ENCODE measurements at places on chromosomes 2 and 18. TPM values are rescaled to one million over a fixed set of nuclear protein-coding genes. Genes with fewer than 3 reads are reported as not detected.

DNA sequence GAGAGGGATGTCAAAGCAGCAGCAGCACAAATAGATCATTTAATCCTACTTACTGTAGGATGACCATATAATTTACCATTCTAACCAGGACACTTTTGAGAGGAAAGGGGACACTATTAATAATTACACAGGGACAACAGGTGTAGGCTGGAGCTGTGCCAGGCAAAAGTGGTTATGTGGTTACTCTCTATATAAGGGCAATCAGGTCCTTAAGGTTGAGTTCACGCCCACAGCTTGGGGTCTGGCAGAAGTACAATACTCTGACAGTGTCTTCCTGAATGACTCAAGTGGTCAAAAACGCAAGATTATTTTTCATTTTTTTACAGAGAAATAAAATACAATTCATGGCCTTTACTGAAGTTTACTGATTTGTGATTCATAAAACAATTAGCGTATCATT lies 2.8 kb downstream of the PREPL start:
- peak; percentile 89 for DNase-seq

The KIF5C gene
- 0.34 TPM for total RNA-seq

GRCh38 chr2:26904839-26905238 lies 56.9 kb downstream of the DPYSL5 start:
- DNase-seq: no peak

DNA sequence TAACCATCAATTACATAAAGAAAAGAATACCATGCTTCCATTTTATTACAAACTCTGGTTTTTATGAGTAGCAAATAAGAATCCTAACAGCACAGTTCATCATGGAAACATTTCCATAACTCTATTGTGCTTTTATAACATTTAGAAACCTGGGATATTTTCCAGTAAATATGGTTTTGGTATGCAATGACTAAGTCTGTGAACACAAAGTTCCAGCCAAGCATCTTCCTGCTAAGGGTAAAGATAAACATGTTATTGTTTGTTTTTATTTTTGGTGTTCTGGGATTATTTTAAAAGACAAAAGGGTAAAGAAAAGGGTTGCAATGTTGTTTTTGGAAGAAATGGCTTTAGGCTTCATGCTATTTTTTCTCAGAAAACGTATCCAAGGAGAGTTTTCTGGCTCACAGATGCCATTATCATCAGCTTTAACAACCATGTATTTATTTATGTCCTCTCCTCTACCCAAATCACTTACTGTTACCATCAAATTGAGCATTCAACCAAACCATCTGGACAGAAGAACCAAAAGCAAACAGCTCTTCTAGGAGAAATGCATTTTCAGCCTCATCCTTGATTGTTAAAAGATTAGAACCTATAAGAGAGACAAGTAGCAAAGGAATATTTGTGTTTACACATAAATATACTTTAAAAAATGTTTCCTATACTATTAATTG lies 116.0 kb downstream of the PLA2R1 start:
- DNase-seq: peak; percentile 86

- peak; percentile 85 for DNase-seq
Observed at GRCh38 chr2:235054475-235054874, 102.7 kb downstream of the SH3BP4 start.

GRCh38 chr2:237923481-237924163 lies 43.2 kb upstream of the UBE2F start:
- peak; percentile 77 for DNase-seq

DNA sequence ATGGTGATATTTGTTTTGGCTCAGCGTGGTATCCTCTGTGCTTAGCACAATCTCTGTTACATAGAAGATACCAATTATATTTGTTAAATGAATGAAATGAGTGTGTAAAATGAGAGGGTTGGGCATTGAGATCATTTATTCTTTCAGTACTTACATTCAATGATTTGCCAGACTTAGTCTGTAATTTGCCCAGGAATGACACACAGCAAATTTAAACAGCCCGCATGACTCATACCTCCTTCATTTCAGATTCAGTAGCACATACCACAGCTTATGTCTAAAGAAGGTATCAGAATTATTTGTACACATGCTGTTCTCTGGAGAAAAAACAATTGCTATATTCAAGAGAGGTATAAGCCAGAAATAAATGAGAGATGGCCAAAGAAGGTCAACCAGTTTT lies 37.0 kb downstream of the KLHL14 start:
- peak; percentile 35 for DNase-seq

The CXCR1 gene
- not detected for total RNA-seq

DNA sequence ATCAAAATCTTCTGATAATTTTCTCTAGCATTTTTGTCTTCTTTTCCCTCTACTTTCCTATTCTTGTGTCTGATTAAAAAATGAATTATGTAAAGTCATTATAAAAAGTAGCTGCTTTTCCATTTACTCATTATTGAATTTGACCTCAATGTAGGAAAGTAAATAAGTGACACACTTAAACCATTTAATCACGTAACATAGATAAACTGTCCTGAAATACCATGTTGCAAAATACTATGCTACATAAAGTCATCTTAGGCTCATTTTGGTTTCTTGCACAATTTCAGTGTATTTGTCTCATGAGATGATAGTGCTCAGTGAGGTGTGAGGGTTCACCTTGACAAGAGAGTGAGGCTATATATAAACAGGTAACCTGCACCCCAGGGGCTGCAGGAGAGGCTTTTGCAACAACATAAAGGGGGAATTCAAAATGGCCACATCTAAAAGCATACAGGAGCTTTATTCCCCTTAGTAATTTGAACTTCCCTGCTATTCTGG lies 502.7 kb downstream of the RNF144A start:
- DNase-seq: no peak

DNA sequence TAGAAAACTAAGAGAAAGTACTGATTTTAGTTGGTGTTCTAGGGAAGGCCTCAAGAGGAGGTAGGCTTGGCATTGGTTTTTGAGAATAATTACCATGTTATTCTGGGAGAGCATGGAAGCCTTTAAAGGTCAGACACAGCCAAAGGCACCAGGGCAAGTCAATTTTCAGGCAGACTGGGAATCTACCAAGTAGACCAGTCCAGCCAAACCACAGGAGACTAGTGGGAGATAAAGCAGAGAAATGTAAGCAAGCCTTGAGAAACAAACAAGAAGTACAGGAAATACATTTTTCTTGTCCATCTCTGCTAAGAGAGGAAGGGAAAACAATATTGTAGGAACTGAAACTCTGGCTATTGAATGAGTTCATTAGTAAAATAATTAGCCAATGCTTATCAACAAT lies 5.5 kb upstream of the CCDC68 start:
- DNase-seq: no peak

DNA sequence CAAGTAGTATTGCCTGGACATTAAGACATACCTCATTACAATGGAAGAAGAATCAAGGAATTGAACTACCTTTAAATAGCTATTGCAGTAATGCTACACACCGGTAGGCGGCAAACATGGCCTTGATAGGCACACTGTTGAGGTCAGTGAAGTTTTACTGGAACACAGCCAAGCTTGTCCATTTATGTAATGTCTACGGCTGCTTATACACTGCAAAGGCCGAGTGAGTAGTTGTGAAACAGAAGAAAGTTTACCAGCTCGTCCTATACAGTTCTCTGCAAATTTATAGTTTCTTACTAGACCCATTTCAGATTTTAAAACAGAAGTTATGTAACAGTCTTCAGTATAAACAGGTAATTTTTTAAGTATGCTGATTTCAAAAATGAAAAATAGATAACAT lies 38.8 kb downstream of the PPP4R1 start:
- DNase-seq: peak; percentile 99

The RNU2-63P gene
- not detected for total RNA-seq

DNA sequence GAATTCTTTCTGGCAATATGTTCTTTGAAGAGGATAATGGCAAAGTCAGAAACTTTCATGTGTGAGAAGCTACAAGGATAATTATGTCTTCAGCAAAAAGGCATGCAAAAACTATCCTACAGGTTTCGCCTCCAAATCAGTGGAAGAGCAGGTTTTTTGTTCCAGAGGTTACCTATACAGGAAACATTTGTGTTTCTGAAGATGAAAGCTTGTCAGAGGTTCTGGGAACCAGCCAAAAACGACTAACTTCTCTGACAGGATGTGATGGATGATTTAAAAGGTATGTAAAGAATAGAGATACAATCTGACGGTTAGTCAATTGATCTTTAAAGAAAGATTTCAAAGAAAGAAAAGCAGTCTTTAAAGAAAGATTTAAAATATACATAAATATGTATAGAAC lies 37.6 kb downstream of the RND3 start:
- DNase-seq: peak; percentile 46

DNA sequence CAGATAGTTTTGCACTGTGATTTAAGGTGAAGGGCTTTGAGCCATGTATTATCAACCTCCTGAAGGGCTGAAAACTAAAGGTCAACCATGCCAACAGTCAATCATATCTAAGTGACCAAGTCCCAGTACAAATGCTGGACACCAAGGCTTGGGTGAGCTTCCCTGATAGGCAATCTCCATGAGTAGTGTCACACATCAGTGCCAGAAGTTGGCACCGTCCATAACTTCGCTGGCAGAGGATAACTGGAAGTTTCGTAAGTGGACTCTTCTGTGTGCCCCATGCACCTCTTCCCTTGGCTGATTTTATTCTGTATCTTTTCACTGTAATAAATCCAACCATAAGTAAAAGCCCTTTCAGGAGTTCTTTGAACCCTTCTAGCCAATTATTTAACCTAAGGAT lies 13.2 kb downstream of the REV1 start:
- DNase-seq: no peak

DNA sequence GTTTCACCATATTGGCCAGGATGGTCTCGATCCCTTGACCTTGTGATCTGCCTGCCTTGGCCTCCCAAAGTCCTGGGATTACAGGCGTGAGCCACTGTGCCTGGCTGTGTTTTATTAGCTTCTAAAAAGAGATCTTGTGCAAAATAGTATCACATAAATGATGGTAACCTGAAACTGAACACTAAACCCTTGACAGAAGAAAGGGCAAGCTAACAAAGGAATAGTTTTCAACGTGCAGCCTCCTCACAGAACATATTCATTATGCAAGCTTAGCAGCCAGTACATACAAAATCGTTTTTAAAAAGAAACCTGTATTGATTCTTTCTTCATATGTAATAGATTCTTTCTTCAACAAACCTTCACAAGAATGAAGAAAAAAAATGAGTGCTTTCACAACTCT lies 20.6 kb downstream of the CHN1 start:
- no peak for DNase-seq

DNA sequence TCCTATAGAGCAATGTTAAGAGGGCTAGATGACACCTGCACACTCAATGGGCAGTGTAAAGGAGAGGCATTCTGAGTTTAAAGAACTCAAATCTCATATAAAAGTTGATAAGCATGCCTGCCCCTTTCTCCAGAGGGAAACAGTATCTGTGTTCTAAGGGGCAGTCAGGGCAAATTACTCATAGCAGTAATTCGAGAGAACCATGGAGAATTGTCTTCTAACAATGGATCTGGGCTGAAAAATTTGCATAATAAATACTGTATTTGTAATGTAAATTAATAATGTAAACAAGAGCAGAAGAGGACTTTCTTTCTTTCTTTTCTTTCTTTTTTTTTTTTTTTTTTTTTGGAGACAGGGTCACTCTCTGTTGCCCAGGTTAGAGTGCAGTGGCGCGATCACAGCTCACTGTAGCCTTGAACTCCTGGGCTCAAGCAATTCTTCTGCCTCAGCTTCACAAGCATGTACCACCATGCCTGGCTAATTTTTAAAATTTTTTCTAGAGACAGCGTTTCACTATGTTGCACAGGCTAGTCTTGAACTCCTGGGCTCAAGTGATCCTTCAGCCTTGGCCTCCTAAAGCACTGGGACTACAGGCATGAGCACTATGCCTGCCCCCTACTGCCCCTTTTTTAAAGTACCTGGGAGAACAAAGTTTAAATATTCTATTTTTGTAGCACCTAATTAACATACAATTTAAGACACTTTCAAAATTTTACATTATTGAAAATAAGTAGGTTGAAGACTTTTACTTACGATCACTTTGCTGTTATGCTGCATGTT lies 70.6 kb downstream of the OTX1 start:
- no peak for DNase-seq

The SLC14A1 gene
- total RNA-seq: not detected

DNA sequence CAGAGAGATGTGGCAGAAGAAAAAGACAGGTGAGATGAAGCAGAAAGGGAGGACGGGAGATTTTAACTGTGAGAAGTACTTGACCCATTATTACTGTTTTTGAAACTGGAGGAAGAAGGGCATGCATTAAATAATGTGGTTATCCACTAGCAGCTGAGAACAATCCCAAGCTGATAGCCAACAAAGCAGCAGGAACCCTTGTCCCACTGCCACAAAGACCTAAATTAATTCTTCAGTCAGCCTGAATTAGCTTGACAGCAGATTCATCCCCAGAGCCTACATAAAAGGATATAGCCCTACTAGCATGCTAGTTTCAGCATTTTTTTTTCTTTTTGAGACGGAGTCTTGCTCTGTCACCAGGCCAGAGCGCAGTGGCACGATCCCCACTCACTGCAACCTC lies 19.5 kb upstream of the REG3A start:
- no peak for DNase-seq

DNA sequence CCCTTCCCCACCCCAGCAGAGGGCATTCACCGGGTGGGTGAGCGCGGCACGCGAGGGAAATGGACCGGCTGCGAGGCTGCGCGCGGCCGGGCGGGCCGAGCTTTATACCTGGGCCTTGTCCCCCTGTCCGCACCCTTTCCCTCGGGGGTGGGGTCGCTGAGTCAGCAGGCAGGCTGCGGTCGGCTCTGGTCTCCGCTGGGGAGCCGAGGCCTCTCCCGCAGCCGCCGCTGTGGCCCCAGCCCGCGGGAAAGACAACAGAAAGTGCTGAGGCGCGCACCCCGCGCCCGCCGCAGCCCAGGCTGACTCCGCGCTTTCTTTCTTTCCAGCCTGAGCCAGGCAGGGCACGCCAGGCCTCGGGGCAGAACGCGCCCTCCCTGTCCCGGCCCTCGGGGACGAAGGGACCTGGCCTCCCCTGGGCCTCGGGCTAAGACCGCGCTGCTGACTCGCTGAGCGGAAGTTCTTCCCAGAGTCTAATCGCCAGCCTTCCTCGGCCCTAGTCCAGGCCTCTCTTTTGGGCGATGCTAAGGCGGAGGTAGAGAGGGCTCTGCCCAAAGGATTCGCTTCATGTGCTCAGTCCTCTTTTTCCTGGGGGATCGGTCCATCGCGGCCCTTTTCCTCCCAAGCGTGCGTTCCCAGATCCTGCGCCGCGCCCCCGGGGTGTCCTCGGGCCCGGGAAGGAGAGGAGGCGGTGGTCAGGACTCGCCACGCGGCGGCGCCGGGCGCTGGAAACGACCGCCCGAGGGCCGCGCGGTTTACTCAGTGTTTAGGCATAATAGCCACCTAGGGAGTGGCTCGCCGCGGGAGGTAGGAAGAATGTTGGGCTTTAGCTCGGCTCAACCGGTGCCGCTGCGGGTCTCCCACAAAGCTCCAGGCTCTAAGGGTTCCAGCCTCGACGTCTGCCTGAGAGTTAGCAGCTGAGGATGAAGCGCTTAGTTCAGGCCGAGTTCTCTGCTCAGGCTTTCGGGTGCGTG lies at the start of gene CRYBA2:
CRYBA2 (minus strand) TSS at position 78 of the 971 bp plus-strand sequence. CDS start 246 bp downstream, outside the sequence.
- no peak for DNase-seq

The SCYGR4 gene
- not detected for total RNA-seq

Data from dermis blood vessel endothelial cell (primary cell).